ENCODE measurements at places on chromosomes 6 and 20. TPM values are rescaled to one million over a fixed set of nuclear protein-coding genes. Genes with fewer than 3 reads are reported as not detected.
A peak's percentile ranks its signal among the peaks of the same experiment; 100 is the strongest.

The C6orf163 gene
- total RNA-seq = 1.4 TPM

GRCh38 chr20:7274870-7275269, 507.4 kb downstream of the BMP2 start:
- H3K27me3 ChIP-seq = no peaks in the 10 kb centered on the region
- DNase-seq = no peak
- H3K27ac ChIP-seq = no peak overlapping the region

DNA sequence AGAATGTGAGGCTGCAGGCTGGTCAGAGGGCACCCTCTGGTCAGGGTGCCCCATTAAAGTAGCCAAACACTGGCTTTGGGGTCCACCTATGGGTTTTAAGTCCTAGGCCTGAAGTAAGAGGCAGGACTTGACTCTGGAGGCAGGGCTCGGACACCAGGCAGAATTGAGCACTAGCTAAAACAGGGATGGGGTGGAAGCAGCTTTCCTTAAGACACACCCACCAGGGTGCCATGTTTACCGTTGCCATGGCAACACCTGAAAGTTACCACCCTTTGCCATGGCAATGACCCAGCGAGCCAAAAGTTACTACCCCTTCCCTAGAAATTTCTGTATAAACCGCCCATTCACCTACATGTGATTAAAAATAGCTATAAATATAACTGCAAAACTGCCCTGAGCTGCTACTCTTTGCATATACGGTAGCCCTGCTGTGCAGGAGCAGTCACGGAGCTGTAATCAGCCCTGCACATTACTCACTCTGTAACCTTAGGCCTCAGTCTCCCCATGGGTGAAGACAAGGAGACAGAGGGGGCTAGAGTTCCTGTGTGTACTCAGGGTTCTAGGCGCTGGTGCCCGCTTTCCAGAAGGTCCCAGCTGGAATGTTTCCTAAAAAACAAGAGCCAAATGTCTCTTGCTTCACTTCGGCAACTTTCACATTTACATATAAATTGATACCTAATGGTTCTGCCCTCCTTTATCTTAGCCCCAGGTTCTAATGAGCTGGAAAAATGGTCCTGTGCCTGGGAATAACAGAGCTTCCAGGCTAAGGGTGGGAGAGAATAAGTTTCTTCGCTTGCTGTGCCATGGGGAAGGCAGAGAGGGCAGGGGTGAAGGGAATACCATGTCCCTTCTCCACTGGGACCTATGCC, 27.2 kb upstream of the SRSF6 start:
- no peak overlapping the region for H3K27ac ChIP-seq
- no peaks in the 10 kb centered on the region for H3K27me3 ChIP-seq
- H3K36me3 ChIP-seq = no peaks in the 10 kb centered on the region
- no peak overlapping the region for H3K4me3 ChIP-seq

DNA sequence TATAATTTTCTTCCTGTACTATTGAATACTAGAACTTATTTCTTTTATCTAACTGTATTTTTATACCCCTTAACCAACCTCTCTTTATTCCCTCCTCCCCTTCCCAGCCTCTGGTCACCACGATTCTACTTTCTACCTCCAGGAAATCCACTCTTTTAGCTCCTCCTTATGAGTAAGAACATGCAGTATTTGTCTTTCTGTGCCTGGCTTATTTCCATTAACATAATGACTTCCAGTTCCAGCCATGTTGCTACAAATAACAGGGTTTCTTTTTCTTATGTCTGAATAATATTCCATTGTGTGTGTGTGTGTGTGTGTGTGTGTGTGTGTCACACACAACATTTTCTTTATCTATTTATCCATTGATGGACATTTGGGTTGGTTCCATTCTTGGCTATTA, 152.3 kb upstream of the OLIG3 start:
- H3K36me3 ChIP-seq = no peaks in the 10 kb centered on the region
- no peak overlapping the region for H3K27ac ChIP-seq
- H3K4me3 ChIP-seq = no peak overlapping the region
- DNase-seq = no peak
- no peaks in the 10 kb centered on the region for H3K27me3 ChIP-seq

DNA sequence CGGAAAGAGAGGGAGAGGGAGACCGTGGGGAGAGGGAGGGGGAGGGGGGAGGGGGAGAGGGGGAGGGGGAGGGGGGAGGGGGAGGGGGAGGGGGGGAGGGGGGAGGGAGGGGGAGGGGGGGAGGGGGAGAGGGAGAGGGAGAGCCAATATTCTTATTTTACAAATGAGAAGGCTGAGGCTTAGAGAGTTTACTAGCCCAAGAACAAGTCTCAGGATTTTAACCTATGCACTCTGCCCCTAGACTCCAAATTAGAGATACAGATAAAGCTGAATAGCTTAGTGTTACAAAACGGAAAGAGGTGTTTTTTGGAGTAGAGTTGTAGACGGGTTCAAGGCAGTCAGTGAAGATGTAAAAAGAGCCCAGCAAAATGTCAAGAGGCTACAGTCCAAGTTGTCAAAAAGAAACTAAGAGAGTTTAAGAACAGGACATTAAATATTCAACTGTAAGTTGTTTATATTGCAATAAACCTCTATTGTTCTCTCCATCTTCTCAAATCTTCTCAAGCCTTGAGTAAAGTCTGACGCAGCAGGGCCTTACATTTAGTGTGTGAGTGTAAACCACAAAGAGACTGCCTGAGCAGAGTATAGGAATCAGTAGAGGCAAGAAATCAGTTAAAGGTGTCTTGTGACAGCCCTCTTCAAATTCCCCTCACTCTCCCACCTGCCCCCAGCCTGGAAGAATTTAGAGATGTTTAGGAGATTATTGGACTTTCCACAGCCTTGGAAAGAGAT, 34.9 kb upstream of the AKIRIN2 start:
- peak overlapping the region; percentile 41 for H3K27ac ChIP-seq
- DNase-seq = no peak
- no peak overlapping the region for H3K4me3 ChIP-seq
- no peaks in the 10 kb centered on the region for H3K27me3 ChIP-seq

GRCh38 chr6:42419490-42420280, 32.0 kb downstream of the TRERF1 start:
- no peak overlapping the region for H3K4me3 ChIP-seq
- no peaks in the 10 kb centered on the region for H3K27me3 ChIP-seq
- H3K27ac ChIP-seq = no peak overlapping the region
- peaks cover 3% of the 10 kb centered on the region for H3K36me3 ChIP-seq
- peaks cover 45% of the 10 kb centered on the region for H3K4me1 ChIP-seq
- DNase-seq = no peak

The UTRN gene
- 153 TPM for total RNA-seq

The SAMD10 gene
- 12.0 TPM for total RNA-seq

DNA sequence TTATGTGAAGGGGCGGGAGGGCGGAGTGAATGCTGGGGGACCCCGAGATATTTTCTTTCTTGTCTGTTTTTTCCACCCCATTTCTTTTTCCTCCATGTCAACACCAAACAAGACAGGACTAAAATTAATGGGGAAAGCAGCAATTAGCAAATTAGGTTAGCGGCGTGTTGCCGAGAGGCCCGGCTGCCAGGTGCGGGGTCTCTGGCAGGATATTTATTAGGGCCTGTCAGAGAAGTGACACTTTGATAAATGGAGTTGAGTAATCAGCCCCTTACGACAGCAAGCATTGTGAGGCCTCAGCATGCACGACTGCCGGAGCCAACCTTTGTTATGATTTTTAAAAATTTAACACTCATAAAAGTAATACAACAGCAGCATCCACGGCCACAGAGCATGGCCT, 193.8 kb downstream of the DHX35 start:
- DNase-seq = no peak
- no peaks in the 10 kb centered on the region for H3K4me1 ChIP-seq
- H3K27me3 ChIP-seq = peaks cover 3% of the 10 kb centered on the region
- no peak overlapping the region for H3K27ac ChIP-seq
- H3K36me3 ChIP-seq = no peaks in the 10 kb centered on the region

- DNase-seq = no peak
- no peaks in the 10 kb centered on the region for H3K27me3 ChIP-seq
- no peaks in the 10 kb centered on the region for H3K4me1 ChIP-seq
Measured at GRCh38 chr6:110125361-110125760, 54.1 kb downstream of the WASF1 start.

DNA sequence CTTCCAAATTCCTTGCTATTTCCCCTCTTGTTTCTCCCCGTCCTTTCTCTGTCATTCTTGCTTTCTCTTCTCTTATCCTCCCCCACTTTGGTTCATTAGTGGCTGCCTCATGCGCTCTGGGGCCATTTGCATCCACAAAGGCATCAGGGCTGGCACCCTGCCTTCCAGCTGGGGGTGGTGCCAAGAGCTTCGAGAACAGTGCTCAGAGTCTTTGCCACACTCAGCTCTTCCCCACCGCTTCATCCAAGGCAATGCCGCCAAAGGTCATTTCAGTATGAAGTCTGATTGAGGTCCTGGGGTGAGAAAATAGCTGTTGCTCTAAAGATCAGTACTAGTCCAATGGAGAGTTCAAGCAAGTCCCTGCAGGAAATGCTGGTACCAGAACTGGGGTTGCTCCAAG, 22.7 kb downstream of the OLIG3 start:
- peaks cover 4% of the 10 kb centered on the region for H3K27me3 ChIP-seq
- no peaks in the 10 kb centered on the region for H3K4me1 ChIP-seq
- DNase-seq = no peak
- H3K4me3 ChIP-seq = no peak overlapping the region
- H3K36me3 ChIP-seq = no peaks in the 10 kb centered on the region
- no peak overlapping the region for H3K27ac ChIP-seq

- no peaks in the 10 kb centered on the region for H3K4me1 ChIP-seq
- peaks cover 5% of the 10 kb centered on the region for H3K27me3 ChIP-seq
- no peak overlapping the region for H3K27ac ChIP-seq
- no peak overlapping the region for H3K4me3 ChIP-seq
- DNase-seq = no peak
- H3K36me3 ChIP-seq = no peaks in the 10 kb centered on the region
Measured at GRCh38 chr6:159908979-159909378, 18.2 kb downstream of the MAS1 start.

GRCh38 chr20:61099806-61100205, 152.3 kb upstream of the CDH4 start:
- no peak for DNase-seq
- H3K36me3 ChIP-seq = no peaks in the 10 kb centered on the region
- no peaks in the 10 kb centered on the region for H3K27me3 ChIP-seq
- H3K4me1 ChIP-seq = no peaks in the 10 kb centered on the region
- no peak overlapping the region for H3K27ac ChIP-seq

The HSD17B8 gene
- total RNA-seq = 8.6 TPM

DNA sequence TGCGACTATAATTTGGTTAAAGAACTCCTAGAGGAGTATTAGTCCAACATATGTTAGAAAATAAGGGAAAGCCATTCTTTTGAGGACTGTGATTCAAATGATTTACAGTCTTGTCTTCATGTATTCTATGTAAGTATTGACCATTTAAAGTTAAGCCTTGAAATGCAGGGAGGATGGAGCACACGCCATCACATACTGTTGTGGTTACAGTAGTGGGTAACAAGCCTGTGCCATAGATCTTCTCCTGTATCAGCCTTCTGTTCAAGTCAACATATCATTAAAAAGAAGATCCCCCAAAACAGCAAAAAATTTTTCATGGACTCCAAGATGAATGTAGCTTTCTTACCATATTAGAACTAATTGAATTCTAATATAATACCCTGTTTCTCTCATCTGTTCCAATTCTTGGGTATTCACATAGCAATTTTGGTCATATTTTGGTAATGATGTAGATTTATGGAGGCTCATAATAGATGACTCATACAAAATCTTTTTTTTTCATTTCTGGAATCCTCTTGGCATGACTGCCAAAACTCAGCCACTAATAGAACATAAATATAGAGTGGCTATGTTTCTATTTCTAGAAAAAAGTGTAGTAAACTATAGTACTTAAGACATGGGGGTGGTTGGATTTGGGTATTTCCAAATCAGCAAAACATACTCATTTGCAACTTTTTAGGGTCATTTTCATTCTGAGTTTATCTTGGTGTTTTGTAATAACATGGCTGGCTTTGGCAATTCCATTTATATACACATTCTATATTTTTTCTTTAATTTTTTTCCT, 413.5 kb downstream of the BCKDHB start:
- no peak for DNase-seq
- H3K4me1 ChIP-seq = no peaks in the 10 kb centered on the region
- no peaks in the 10 kb centered on the region for H3K36me3 ChIP-seq
- peaks cover 6% of the 10 kb centered on the region for H3K27me3 ChIP-seq

The TGM3 gene
- total RNA-seq = not detected

The CLVS2 gene
- not detected for total RNA-seq

- H3K36me3 ChIP-seq = no peaks in the 10 kb centered on the region
- H3K27me3 ChIP-seq = no peaks in the 10 kb centered on the region
- H3K4me1 ChIP-seq = no peaks in the 10 kb centered on the region
- no peak overlapping the region for H3K4me3 ChIP-seq
- no peak for DNase-seq
Measured at GRCh38 chr6:22765015-22765414, 195.6 kb downstream of the HDGFL1 start.

GRCh38 chr6:5766260-5766659, 240.5 kb downstream of the NRN1 start:
- no peak for DNase-seq
- no peaks in the 10 kb centered on the region for H3K4me1 ChIP-seq
- H3K4me3 ChIP-seq = no peak overlapping the region
- H3K36me3 ChIP-seq = no peaks in the 10 kb centered on the region

GRCh38 chr6:82040405-82041221, 206.9 kb downstream of the IBTK start:
- H3K27ac ChIP-seq = no peak overlapping the region
- H3K36me3 ChIP-seq = no peaks in the 10 kb centered on the region

GRCh38 chr6:16007146-16007545, 121.7 kb upstream of the MYLIP start:
- no peak for DNase-seq
- H3K4me1 ChIP-seq = no peaks in the 10 kb centered on the region
- H3K27me3 ChIP-seq = no peaks in the 10 kb centered on the region

All from CD4-positive, alpha-beta T cell (primary cell).